ENCODE measurements at places on chromosomes 1 and 21.

DNA sequence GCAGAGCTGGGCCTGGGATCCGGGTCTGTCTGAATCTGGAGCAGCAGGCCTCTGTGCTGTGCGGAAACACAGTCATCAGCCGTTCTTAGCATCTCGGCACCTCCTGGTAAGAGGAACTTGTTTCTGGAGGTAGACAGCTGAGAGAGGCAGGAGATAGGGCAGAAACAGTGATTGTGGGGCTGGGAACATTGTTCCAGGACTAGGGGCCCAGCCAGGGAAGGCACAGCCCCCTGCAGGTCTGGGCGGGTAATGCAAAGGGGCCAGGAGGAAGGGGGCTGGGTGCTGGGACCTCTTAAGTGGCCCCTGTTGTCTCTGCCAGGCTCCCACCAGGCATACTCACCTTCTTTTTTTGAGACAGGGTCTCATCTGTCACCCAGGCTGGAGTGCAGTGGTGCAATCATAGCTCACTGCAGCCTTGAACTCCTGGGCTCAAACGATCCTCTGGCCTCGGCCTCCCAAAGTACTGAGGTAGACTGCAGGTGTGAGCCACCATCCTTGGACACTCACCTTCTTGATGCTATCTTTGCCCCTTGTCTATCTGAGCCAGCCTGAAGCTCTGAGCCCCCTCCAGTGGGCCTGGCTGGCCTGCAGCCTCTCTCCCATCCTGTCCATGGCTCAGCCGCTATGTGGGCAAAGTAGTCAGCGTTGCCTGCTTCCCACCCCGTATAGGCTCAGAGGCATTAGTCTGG lies 134.3 kb upstream of the ZBTB40 start:
- DNase-seq: no peak

GRCh38 chr1:1079408-1080121 lies 5.5 kb upstream of the RNF223 start:
- peak; percentile 94 for DNase-seq

- DNase-seq: no peak
Observed at GRCh38 chr1:168466714-168467131, 77.1 kb downstream of the XCL2 start.

- DNase-seq: no peak
Observed at GRCh38 chr1:242006976-242007375, 8.1 kb upstream of the MAP1LC3C start.

DNA sequence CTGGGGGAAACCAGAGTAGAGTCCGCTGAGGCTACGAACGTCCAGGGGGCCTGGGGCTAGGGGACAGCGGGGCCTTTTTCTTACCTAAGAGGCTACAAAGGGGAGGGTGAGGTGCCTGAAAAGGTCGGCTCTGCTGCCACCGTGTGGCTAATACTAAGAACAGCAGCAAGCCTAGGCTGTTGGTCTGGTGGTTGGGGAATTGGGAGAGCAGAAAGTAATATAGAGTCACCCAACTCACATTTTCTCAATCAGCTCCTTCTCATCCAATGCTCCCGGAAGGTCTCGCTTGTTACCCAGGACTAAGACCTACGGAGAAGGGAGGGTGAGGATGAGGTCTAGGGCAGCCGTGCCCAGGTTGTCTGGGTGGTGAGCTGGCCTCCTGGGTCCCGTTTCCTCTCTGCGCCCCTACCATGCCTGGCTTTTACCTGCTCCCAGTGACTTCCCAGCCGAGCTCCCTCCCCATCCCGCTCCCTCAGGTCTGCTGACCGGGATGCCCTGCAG lies 9.3 kb downstream of the ARL8A start:
- DNase-seq: no peak

GRCh38 chr21:32312326-32312725 lies 13.7 kb downstream of the MRAP start:
- no peak for DNase-seq

DNA sequence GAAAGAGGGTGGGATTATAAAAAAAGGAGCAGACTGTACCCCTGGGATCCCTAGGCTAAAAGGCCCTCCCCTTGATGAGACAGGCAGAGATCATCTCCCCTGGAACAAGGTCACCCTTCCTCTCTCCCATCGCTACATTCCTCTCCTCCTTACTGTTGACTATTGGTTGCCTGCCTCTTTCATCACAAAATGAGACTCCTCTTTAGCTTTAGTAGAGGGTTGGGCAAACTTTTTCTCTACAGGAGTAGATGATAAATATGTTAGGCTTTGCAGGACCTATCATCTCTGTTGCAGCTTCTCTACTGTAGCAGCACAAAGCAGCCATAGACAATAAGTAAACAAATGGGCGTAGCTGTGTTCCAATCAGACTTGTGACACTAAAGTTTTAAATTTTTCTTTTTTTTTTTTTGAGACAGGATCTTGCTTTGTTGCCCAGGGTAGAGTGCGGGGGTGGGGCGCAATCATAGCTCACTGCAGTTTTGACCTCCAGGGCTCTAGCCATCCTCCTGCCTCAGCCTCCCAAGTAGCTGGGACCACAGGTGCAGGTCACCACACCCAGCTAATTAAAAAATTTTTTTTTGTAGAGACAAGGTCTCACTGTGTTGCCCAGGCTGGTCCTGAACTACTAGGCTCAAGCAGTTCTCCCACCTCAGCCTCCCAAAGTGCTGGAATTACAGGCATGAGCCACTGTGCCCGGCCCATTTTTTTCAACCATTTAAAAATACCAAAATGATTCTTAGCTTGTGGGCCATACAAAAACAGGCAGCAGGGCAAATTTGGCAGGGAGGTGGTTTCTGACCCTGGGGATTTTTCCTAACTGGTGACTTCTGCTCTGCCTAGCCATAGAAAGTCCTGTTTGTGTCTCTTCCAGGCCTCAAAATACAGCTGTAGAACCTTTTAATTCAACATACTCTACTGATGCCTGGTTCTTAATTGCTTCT lies 15.1 kb downstream of the MCL1 start:
- DNase-seq: no peak

- DNase-seq: no peak
Observed at GRCh38 chr1:26081267-26082019, 14.0 kb upstream of the TRIM63 start.

DNA sequence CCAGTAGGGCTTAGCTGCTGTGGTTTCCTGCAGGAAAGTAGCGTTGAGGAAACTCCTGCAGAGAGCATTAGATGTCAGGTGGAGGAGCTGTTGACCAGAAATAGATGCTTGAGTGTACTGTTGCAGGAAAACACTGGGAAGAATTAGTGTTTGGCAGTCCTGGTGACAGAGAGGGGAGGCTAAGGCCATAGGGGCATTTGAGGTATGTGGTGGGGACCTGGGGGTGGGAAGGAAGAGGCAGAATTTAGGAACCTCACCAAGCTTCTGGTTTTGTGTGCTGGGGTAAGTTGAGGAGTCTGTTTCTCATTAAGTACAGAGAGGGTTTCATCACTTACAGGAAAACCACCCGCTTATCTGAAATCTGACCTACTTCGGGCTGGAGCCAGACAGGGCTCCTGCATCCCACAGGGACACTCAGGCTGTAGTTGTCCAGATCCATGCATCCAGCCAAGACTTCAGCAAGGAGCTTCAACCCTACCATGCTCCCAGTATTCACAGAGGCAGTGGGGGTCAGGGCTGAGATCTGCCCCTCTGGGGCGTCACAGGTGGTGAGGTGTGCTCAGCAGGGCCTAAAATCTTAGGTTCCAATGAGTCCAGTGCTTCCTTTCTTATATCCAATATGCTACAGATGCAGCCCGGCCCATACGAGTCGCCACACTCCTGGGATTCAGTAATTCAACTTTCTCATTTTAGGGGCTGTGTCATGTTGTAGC lies 15.1 kb downstream of the SH2D2A start:
- peak; percentile 78 for DNase-seq

DNA sequence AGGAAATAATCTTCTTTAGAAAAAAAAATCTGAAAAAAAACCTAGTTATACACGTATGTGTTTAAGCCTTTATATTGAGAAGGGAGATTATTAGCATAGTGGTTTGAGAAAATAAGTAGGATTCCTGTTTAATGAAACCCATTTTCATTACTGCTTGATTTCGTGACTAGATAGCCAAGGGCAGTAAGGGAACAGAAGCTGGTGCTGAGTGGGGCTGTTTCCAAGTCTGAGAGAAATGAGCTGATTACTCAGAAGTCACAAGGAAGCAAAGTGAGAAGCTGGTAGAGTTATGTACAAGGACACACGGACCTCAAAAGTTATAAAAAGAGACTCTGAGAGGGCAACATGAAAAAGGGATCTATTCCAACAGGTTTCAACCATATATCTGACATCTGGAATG lies 256.5 kb downstream of the TTLL7 start:
- DNase-seq: no peak

DNA sequence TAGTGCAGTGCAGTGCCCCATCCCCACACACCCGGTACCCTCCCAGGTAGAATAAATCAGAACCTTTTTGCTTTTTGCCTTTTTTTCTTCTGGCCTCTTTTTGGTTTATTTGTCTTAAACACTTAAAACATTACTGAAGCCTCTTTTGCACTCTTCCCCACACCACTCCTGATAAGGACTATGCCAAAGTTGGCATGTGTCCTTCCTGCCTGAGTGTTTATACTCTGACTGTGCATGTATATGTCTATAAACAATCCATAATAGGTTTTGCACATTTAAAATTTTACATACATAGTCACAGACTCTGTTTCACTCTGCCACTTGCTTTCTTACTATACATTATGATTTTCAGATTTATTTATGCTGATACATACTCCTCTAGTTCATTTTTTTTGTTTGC lies 59.6 kb downstream of the BEND5 start:
- no peak for DNase-seq

DNA sequence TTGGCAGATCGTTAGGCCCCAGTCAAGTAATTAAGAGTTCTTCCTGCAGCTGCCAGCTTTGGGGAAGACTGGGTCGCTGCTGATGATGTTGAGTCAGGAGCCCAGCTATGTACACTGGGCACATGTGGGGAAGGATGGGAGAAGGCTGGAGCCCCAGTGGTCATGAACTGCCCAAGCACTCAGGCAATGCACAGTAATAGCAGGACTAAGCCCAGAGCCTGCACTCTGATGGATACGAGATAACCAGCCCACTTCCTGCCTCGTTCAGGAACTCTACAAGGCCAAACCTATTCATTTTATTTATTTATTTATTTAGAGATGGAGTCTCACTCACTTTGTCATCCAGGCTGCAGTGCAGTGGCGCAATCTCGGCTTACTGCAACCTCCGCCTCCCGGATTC lies 81.1 kb upstream of the BTG3 start:
- DNase-seq: no peak

DNA sequence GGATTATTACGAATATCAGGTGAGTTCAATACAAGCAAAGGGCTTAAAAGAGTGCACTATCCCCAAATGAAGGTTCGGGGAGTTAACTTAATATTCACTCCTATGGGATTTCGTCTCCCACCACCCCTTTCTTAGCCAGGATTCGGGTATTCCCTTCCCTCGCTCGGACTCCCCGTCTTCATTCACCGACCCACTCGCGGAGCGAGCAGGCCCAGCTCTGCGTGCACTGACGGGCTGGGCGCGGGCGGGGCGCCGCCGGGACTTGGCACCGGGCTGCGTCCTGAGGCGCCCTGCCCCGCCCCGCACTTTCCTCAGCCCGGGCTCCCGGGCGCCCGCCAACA lies 7.7 kb upstream of the MPZL1 start:
- no peak for DNase-seq

GRCh38 chr1:226643177-226643576 lies 94.6 kb downstream of the STUM start:
- no peak for DNase-seq

- DNase-seq: no peak
Observed at GRCh38 chr1:162736633-162737067, 53.9 kb upstream of the HSD17B7 start.

DNA sequence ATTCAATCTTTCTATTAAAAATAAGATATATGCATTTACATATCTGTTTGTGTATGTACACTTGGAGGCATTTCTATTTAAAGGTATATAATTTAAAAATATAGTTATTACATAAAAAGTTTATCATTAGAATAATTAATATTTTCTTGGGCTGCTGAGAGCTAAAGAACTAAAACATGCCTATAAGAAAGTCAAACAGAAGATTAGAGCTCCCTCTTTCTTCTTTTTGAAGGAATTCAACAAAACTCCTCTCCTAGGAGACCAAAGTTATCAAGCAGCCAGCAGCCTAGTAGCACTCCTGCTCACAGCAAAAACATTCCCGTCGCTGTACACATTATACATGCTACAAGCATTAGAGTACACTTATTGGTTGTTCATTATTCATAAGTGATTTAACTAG lies 216.4 kb downstream of the VAV3 start:
- DNase-seq: peak; percentile 12

- DNase-seq: no peak
Observed at GRCh38 chr1:51555866-51556619, 37.0 kb upstream of the EPS15 start.

GRCh38 chr1:206859082-206859521 lies 6.3 kb upstream of the IL20 start:
- DNase-seq: no peak

DNA sequence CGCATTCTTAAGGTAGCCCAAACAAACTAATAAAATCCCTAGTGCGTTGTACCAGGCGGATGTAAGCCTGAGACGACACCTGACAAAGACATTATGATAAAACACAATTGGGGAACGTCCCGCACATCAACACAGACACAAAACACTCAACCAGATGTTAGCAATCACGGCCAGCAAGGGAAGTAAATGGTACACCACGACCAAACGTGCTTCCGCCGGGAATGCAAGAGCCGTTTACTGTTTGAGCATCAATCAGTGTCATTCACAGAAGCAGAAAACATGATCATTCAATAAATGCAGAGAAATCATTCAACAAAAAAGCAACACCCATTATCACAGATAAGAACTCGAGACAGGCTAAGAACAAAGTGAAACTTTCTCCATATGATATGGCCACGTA lies 49.4 kb upstream of the COL18A1 start:
- no peak for DNase-seq

- DNase-seq: no peak
Observed at GRCh38 chr1:188433425-188433824, 1604.7 kb downstream of the PLA2G4A start.

DNA sequence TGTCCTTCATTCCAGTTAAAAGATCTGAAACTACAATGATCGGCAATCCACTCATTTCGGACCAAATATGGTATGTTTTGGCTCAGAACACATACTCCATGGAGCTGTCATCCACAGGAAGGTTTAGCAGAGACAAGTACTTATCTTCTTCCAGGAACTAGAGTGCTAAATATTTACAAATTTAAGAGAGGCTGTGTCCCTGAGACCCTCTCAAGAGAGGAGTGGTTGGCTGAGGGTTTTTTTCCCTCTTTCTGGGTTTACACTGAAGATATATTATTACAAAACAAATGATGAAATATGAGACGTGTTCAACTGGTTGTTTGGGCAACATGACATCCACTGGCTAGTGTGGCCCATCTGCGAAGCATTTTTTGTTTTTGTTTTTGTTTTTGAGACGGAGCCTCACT lies 25.9 kb upstream of the NID1 start:
- DNase-seq: no peak

DNA sequence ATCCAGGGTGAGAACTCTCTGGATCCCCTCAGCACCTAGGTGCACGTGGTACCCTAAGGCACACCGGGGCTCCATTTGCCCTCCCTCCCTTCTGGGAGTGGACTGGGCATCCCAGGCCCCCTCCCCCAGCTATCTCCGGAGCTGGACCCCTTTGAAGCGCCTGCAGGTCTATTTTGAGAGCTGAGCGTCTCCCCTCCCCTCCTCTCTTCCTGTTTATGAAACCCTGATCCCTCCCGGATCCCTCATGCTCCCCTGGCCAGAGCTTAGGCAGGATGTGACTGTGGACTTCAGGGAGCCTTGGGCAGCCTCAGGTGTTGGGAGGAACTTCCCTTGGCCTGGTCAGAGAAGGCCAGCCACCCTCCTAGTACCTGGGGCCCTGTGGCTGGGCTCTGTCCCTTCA lies 10.2 kb downstream of the RPS6KA1 start:
- DNase-seq: no peak

GRCh38 chr1:147722124-147722523 lies 38.3 kb downstream of the GJA5 start:
- DNase-seq: no peak

- peak; percentile 85 for DNase-seq
Observed at GRCh38 chr1:211382714-211383480, 56.3 kb downstream of the TRAF5 start.
